Activated naive CD4-positive, alpha-beta T cell treated with anti-CD3 and anti-CD28 coated beads for 36 hours (primary cell): ENCODE measurements at places on chromosomes 2 and 18.

DNA sequence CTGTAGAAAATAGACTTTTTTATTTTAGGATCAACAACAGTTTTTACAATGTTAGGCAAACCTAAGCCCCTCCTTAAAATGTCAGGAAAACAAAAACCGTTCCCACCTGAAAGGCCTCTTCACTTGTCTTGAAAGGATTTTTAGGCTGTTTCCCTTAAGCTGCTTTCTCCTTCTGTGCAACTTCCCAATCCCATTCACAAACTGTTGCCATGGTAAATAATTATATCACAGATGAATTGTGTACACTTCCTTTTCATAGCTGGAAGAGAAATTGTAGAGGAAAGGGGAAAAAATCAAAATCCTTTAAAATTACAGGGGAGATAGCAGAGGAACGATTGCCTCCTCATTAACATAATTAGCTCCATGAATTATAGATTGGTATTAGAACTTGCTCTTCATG lies 1488.0 kb upstream of the CELF4 start:
- no peaks in the 10 kb centered on the region for H3K4me1 ChIP-seq
- no peaks in the 10 kb centered on the region for H3K27me3 ChIP-seq
- DNase-seq: no peak

DNA sequence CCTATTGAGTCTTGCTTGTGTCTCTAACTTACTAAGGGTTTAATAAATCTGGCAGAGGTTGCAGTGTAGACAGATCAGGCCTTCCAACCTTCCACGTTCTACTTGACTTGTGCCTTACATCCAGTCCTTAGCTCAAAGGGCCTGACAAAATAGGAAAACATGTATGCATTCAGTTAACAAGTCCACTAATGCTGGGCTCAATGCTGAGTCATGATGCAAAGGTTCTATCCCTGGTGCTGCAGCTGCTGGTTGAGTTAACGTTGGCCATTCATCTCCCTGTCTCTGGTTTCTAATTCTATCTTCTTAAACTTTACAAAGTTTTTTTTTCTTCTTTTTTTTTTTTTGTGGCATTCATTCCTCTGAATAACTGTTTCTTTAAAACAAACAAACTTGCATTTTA lies 46.3 kb upstream of the ITGB6 start:
- no peaks in the 10 kb centered on the region for H3K4me1 ChIP-seq
- H3K27ac ChIP-seq: no peak overlapping the region
- DNase-seq: no peak

DNA sequence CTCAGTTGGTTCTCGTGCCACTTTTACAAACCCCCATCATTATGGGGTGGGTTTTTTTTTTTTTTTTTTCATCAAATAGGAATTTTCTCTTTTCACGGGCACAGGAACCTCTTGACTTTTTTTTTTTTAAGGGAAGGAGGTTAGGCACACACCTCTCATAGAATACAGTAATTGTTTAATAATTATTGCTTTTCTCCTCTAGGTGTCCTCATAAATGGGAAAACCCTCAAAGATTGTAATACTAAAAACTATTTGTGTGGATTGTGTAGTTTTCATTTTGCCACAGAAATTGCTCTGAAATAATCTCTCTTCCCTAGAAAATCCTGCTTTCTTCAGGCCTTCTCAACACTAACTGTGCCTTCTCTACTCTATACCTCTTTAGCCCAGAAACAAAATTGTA lies 147.3 kb downstream of the GREB1L start:
- H3K27me3 ChIP-seq: peaks cover 5% of the 10 kb centered on the region
- no peaks in the 10 kb centered on the region for H3K4me1 ChIP-seq

- H3K27me3 ChIP-seq: no peaks in the 10 kb centered on the region
- no peak overlapping the region for H3K4me3 ChIP-seq
- H3K36me3 ChIP-seq: no peaks in the 10 kb centered on the region
- H3K27ac ChIP-seq: no peak overlapping the region
These were observed 298.4 kb downstream of the LPIN1 start for GRCh38 chr2:12044857-12045256.

GRCh38 chr18:75827751-75828287 lies 400.3 kb upstream of the SMIM21 start:
- no peak overlapping the region for H3K27ac ChIP-seq
- H3K36me3 ChIP-seq: no peaks in the 10 kb centered on the region
- H3K4me1 ChIP-seq: no peaks in the 10 kb centered on the region
- DNase-seq: no peak

DNA sequence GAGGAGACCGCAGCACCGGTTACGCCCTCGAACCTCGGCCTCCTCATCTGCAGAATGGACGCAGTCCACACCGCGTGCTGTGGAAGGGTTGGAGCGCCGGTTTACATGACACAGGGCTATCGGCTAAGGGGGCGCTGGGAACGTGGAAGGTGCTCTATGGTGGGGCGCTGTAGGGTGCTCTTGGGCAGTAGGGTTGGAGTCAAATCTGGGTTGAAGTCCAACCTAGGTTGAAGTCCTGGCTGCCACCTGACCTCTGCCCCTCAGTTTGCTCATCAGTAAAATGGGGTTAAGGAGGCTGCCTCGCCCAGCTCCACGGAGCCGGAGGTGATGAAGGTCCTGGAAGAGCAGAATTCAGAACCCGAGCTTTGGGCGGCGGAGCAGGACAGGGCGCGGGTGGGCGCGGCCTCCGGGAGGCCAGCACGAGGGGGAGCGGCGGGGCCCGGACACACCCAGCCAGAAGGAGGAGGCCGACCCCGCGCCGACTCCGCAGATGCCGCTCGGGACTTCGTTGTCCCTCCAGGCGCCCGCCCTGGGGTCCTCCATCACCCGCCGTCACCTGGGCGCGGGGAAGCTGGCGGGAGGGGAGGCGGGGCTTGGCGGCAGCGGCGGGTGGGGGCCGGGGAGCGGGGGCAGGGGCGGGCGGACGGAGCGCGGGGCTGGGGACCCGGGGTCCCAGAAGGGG lies 558 bp upstream of the GAREM2 start:
- H3K36me3 ChIP-seq: no peaks in the 10 kb centered on the region
- H3K27me3 ChIP-seq: peaks cover 23% of the 10 kb centered on the region
- peak overlapping the region; percentile 74 for H3K4me3 ChIP-seq
- no peak for DNase-seq
- H3K27ac ChIP-seq: no peak overlapping the region

- no peak for DNase-seq
- H3K27me3 ChIP-seq: no peaks in the 10 kb centered on the region
- no peaks in the 10 kb centered on the region for H3K36me3 ChIP-seq
These were observed 178.2 kb downstream of the SUCLG1 start for GRCh38 chr2:84280873-84281272.

DNA sequence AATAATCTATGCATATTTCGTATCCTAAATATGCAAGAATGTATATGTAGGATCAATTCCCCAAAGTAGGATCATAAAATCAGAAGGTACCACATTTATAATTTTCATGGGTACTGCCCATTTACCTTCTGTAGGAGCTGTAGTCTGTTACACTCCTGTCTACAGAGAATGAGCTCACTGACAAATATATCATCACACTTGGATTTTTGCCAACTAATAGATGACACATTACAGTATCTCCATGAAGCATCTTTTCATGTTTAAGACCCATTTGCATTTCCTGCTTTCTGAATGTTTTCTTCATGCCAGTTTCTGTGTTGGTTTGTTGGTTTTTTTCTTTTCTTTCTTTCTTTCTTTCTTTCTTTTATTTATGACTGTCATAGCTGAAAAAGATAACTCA lies 70.9 kb upstream of the EML6 start:
- no peak for DNase-seq
- H3K4me3 ChIP-seq: no peak overlapping the region
- no peak overlapping the region for H3K27ac ChIP-seq
- peaks cover 11% of the 10 kb centered on the region for H3K4me1 ChIP-seq
- H3K27me3 ChIP-seq: no peaks in the 10 kb centered on the region

DNA sequence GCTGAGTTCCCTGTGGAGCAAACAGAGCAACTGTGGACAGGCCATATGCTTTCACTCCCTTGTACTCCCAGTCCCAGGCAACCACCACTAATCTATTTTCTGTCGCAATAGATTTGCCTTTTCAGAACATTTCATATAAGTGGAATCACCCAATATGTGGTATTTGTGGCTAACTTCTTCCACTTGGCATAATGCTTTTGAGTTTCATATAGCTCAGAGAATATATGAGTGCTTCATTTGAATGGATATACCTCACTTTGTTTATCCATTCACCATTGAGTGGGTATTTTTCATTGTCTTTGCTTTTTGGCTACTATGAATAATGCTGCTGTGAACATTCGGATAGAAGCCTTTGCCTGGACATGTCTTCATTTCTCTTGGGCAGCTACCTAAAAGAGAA lies 151.9 kb downstream of the CERS6 start:
- no peaks in the 10 kb centered on the region for H3K27me3 ChIP-seq
- peaks cover 21% of the 10 kb centered on the region for H3K36me3 ChIP-seq
- no peak overlapping the region for H3K4me3 ChIP-seq
- no peak overlapping the region for H3K27ac ChIP-seq
- no peak for DNase-seq

GRCh38 chr2:1799174-1799573 lies 54.9 kb upstream of the PXDN start:
- H3K27me3 ChIP-seq: no peaks in the 10 kb centered on the region
- H3K27ac ChIP-seq: no peak overlapping the region
- no peaks in the 10 kb centered on the region for H3K36me3 ChIP-seq
- H3K4me1 ChIP-seq: no peaks in the 10 kb centered on the region
- DNase-seq: no peak

DNA sequence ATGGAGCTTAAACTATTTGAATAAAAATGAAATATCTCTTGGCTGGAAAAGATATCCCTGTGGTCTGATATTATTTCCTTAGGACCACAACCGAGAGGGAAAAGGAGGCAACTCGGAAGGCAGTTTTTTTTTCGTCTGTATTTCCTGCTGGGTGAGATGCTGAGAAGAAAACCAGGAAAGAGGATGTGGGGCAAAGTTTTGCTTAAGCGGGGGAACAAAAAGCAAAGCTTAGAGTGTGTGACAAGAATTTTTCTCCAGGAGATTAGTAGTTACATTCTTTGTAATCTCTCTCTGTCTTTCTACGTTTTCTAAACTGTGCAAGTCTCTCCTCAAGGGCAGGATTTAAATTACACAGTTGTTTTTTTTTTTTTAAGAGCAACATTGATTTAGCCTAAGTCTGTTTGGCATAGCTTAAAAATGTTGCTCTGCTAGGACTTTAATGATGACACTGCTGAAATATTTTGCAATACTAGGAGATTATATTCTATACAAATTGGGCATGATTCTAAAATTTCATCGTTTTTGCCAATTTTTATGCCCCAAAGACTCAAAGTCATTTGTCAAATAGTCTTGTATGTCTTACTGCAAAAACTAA lies 258.5 kb downstream of the KCNS3 start:
- no peaks in the 10 kb centered on the region for H3K4me1 ChIP-seq
- H3K27me3 ChIP-seq: no peaks in the 10 kb centered on the region
- DNase-seq: no peak
- H3K27ac ChIP-seq: no peak overlapping the region
- H3K36me3 ChIP-seq: peaks cover 1% of the 10 kb centered on the region
- no peak overlapping the region for H3K4me3 ChIP-seq

DNA sequence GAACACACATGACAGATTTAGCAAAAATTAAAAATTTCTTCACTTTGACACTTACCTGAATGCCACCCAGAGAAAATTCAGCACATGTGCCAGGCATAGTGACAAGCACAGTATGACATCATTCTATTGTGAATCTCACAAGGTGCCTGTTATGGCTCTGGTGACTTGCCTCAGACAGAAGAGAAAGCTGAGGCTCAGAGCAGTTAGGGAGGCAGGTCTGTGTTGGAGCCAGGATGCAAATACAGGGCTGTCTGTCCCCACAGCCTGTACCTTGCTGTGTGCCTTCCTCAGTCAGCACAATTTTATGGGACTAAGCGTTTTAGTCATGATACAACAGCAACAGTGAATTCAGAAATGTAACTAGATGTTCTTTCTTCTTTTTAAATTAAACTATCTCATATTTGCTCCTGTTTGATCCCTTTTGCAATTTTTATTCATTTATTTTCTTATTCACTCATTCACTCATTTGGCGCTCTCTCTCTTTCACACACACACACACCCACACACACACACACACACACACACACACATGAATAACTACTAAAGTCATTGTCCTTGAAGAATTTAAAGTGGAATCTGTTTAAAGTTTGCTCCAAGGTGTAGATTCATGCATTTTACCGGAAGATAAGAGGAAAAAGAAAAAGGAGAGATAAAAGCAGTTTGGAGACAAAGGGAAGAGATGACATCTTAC lies 37.9 kb upstream of the CTAGE1 start:
- peaks cover 2% of the 10 kb centered on the region for H3K27me3 ChIP-seq
- DNase-seq: no peak
- no peaks in the 10 kb centered on the region for H3K4me1 ChIP-seq
- H3K27ac ChIP-seq: no peak overlapping the region
- no peak overlapping the region for H3K4me3 ChIP-seq

DNA sequence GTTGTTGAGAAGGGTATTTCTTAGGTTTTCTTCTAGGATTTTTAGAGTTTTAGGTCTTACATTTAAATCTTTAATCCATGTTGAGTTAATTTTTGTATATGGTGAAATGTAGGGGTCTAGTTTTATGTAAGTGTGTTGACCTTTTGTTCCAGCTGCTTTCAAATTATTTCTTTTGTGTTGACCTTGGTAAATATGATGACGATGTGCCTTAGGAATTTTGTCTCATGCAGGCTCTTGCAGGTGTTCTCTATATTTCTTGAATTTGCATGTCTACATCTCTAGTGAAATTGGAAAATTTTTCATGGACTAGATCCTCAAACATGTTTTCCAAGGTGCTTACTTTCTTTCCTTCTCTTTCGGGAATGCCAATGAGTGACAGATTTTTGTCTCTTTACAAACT lies 1609.3 kb upstream of the ZEB2 start:
- H3K27ac ChIP-seq: no peak overlapping the region
- DNase-seq: no peak
- H3K4me1 ChIP-seq: no peaks in the 10 kb centered on the region
- no peak overlapping the region for H3K4me3 ChIP-seq
- H3K27me3 ChIP-seq: no peaks in the 10 kb centered on the region

- no peaks in the 10 kb centered on the region for H3K36me3 ChIP-seq
- H3K27me3 ChIP-seq: no peaks in the 10 kb centered on the region
- no peak overlapping the region for H3K4me3 ChIP-seq
- peaks cover 59% of the 10 kb centered on the region for H3K4me1 ChIP-seq
- H3K27ac ChIP-seq: no peak overlapping the region
These were observed 58.9 kb downstream of the CXCR4 start for GRCh38 chr2:136059036-136059472.

- H3K4me3 ChIP-seq: no peak overlapping the region
- H3K4me1 ChIP-seq: peaks cover 7% of the 10 kb centered on the region
- DNase-seq: no peak
- no peak overlapping the region for H3K27ac ChIP-seq
- no peaks in the 10 kb centered on the region for H3K36me3 ChIP-seq
- H3K27me3 ChIP-seq: peaks cover 5% of the 10 kb centered on the region
These were observed 74.1 kb downstream of the KLHL29 start for GRCh38 chr2:23459032-23459431.
